Stimulated activated CD4-positive, alpha-beta T cell treated with anti-CD3 and anti-CD28 coated beads, Interleukin-2, amount 100 ng/mL, for 24 hours (primary cell): ENCODE measurements at places on chromosomes 7 and 10.

GRCh38 chr10:14625192-14625631 is 149.5 kb downstream of the FAM107B start:
- DNase-seq, result no peak

DNA sequence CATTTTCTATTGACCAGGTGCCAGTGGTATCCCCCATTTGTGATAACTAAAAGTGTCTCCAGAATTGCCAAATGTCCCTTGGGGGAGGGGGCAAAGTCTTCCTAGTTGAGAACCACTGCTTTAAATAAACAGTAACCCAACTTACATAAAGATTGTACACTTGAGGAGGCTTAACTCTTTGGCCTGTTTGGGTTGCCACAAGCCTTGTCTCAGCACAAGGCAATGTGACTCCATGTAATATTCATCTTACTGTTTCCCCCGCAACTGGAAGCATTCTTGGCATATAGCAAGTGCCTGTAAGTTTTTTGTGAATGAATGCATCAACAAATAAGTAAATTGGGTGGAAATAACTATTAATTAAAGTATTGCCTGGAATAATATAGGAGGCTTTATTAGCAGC is 108.3 kb downstream of the ANK3 start:
- no peak for DNase-seq

- no peak for DNase-seq
Measured at GRCh38 chr7:12564996-12565764, 5.3 kb upstream of the SCIN start.

GRCh38 chr10:71547876-71548846 is 151.4 kb downstream of the CDH23 start:
- DNase-seq, result no peak

GRCh38 chr10:119378737-119379067 is 163.8 kb downstream of the RGS10 start:
- no peak for DNase-seq

GRCh38 chr10:70274643-70275042 is 9.2 kb downstream of the NPFFR1 start:
- DNase-seq, result no peak

DNA sequence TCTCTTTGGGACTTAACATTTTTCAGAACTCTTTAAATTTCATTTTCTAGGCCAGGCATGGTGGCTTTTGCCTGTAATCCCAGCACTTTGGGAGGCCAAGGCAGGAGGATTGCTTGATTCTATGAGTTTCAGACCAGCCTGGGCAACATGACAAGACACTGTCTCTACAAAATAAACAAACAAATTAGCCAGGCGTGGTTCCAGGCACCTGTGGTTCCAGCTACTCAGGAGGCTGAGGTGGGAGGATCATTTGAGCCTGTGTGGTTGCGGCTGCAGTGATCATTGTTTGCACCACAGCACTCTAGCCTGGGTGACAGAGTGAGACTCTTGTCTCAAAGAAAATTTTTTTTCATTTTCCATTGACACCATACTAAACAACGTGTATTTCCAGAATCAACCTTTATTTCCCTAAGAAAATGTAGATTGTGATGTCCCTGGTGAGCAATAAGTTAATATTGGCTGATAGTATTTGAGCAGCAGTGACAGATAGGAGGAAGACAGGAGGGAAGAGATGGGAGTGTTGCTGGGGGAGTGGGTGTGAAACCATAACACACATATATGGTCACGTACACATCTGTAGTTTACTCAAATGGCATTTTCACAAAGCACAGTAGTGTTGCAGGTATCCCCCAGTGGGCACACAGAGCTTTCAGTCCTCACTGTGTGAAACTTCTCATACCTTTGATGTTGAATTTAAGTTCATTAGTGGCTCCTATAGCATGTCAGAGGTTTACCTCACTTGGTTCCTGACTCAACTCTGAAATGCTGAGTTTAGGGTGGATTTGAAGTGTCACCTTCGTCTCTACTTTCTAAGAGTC is 205.6 kb downstream of the AUTS2 start:
- DNase-seq, result no peak

- no peak for DNase-seq
Measured at GRCh38 chr7:98982686-98983085, 104.4 kb downstream of the TRRAP start.

DNA sequence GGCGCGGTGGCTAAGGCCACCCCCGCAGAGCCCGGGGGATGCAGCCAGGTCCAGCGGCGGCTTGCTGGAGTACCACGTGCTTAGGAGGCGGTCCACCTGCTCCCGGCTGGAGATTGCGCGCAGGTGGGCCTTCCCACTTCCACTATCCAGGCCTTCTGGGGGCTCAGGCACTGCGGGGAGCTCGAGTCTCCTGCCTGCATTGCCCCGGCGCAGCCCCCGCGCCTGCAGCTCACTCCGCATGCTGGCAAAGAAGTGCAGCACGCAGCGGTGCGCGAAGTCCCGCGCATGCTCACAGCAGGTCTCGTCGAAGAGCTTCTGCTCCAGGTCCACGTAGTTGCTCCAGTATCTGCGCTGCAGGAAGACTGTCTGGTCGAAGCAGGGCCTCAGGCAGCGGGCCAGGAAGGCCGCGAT is 5.8 kb downstream of the CALHM3 start:
- DNase-seq, result no peak

GRCh38 chr10:33290321-33291052 is 44.0 kb downstream of the NRP1 start:
- no peak for DNase-seq

DNA sequence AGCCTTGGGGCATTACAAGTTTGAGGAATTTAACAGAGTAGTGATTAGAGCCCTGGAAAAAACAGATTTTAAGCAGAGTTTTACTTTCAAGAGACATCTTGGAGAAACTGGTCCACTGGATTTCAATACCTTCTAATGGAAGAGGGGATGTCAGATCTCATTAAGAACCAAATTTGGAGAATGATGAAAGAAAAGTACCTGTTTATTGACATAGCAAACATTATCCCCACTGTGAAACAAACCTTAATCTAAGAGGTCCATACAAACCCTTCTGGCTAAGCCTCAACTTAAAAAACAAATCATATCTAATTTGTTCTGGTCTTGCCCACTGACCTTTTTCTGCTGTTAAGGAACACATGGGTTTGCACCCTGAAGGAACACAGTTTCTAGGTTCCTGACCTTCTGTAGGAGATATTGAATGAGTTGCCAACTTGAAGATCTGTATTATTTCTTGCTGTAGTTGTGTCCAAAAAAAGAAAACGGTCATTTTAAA is 53.5 kb downstream of the LAMB1 start:
- no peak for DNase-seq

- DNase-seq, result no peak
Measured at GRCh38 chr10:76405922-76406321, 974.5 kb downstream of the LRMDA start.

DNA sequence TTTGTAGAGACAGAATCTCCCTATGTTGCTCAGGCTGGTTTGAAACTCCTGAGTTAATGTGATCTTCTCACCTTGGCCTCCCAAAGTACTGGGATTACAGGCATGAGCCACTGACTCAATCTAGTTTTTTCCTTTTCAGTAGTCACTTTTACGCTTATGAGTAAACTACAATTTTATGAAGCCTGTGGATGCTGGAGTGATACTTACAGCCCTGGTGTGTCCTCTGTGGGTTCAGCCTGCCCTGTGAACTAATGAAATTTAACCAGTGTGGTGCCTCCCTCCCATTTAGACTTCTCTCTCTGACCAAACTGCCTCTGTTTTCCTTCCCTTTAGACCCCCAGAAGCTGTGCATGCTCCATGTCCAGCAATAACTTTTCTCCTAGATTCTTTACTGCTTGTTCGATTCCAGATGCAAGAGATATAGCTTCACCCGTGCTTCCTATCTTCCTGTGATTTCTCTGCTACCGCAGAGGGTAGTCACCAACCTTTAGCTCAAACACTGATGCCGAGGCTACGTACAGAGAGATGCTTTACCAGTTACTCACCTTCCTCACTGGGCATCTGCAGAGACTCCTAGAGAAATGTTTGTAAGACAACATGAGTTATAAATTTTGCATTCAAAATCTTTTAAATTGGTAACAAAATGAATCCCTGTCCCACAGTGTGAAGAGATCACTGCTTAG is 90.8 kb downstream of the KIAA1217 start:
- DNase-seq, result no peak

- no peak for DNase-seq
Measured at GRCh38 chr10:104104926-104105325, 17.0 kb upstream of the SFR1 start.

DNA sequence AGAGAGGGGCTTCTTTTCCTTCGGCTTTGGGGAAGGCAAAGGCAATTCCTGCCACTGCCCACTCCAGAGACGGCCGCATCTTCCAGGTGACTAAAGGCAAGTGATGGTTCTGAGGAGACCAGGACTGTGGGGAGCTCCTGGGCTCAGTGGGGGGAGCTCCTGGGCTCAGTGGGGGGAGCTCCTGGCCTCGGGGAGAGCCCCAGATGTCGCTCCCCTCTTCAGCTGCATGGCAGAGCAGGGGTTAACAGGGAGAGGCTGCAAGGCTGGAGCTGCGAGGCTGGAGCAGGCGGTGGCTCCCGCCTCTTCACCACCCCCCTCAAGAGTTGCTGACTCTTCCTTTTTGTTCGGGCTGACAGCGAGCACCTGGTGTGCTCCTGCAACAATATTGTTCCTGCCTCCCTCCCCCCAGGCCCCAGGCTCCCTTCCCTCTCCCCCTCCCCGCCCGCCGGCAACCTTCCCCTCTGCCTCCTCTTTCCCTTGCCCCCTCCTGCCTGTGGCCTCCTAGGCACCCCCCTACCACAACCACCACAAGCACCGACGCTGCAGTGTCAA is 56.3 kb upstream of the LBX1 start:
- no peak for DNase-seq

DNA sequence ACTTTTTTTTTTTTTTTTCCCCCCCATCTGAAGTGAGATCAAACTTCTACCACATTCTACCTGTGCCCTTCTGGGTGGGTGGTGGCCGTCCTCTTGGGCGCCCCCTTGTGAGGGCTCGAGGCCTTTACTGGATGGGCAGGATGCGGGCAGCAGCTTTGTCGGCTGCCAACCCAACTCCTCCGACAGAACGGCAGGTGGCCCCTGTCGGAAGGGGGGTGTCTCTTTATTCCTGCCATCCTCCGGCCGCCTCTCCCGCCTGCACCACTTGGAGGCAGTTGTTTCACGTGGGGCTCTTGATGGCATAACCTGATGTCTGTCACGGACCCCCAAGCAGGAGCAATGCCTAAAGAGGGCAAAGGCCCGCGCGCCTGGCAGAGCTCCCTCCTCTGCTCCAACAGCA is 31.0 kb downstream of the AMZ1 start:
- peak; percentile 77 for DNase-seq

GRCh38 chr7:46191296-46191695 is 270.2 kb upstream of the IGFBP3 start:
- DNase-seq, result no peak

DNA sequence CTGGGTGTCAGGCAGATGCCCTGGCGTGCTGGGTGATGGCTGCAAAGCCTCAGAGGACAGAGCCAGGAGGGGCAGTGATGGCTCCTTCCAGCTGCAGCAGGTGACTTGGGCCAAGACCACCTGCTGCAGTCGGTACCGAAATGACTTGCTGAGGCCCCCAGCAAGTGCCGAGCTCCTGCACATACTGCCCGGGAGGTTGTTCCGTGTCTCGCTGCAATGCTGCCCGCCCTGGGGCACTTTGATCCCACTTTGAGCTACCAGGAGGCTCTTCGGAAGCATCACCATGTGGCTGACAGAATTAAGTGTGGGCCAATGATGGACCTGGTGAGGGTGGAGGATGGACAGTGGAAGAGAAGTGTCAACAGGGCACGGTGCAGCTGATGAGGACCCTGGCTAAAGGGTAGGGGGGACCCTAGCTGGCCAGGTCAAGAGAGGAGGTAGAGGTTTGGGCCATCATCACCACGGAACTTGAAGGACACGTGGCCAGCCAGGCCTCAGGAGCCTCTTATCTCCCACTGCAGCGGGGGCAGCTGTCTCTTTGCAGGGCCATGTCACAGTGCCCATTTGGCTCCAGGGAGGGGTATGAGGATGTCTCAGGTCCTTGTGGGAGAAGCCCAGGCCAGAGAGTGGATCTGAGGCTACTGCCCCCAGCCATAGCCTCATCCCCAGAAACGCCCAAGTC is 51.1 kb upstream of the NANOS1 start:
- DNase-seq, result no peak

GRCh38 chr7:81207801-81208200 is 288.9 kb upstream of the SEMA3C start:
- no peak for DNase-seq

GRCh38 chr10:110852255-110852896 is 19.4 kb upstream of the PDCD4 start:
- peak; percentile 45 for DNase-seq

- no peak for DNase-seq
Measured at GRCh38 chr10:543862-544822, 145.3 kb downstream of the DIP2C start.

GRCh38 chr10:2686691-2687090 is 380.7 kb upstream of the PFKP start:
- no peak for DNase-seq

GRCh38 chr10:34016576-34016975 is 682.1 kb upstream of the NRP1 start:
- DNase-seq, result no peak

GRCh38 chr7:85292908-85293576 is 106.2 kb upstream of the SEMA3D start:
- no peak for DNase-seq

DNA sequence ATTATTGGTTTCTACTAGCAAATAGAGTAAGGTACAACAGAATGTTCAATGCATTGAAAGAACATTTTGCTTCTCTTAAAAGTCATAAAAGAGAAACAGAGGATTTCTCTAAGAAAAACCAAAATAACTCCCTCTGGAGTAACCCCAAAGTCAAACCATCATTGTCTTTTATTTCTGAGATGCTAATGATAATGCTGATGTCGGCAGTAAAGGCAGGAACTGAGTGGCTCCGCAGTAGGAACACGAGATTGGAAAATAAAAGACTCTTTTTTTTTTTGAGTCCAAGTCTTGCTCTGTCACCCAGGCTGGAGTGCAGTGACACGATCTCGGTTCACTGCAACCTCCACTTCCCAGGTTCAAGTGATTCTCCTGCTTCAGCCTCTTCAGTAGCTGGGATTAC is 2.7 kb upstream of the USP54 start:
- DNase-seq, result no peak

- DNase-seq, result no peak
Measured at GRCh38 chr7:69787736-69788431, 189.6 kb downstream of the AUTS2 start.

DNA sequence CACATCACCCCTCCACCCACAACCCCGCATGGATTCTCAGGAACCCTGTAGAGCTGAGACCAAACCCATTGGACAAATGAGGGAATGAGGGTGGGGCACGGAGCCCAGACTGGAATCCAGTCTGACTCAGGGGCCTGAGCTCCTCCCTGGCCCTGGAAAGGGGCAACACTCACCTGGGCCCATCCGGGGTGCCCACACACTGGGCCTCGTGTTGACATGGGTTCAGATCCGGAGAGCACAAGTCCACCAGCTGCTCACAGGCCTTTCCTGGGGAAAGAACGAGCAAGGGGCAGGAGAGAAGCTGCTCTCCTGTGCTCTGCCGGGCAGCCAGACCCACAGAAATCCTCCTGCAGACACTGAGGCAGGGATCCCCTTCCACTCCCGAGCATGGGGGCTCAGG is 172.2 kb downstream of the SLIT1 start:
- DNase-seq, result no peak
